ENCODE measurements at places on chromosomes 2 and 18.
A peak's percentile ranks its signal among the peaks of the same experiment; 100 is the strongest.

GRCh38 chr2:45390441-45390840 is 220.6 kb downstream of the SRBD1 start:
- DNase-seq, result no peak

GRCh38 chr2:104388296-104388695 is 465.6 kb upstream of the POU3F3 start:
- no peak for DNase-seq

DNA sequence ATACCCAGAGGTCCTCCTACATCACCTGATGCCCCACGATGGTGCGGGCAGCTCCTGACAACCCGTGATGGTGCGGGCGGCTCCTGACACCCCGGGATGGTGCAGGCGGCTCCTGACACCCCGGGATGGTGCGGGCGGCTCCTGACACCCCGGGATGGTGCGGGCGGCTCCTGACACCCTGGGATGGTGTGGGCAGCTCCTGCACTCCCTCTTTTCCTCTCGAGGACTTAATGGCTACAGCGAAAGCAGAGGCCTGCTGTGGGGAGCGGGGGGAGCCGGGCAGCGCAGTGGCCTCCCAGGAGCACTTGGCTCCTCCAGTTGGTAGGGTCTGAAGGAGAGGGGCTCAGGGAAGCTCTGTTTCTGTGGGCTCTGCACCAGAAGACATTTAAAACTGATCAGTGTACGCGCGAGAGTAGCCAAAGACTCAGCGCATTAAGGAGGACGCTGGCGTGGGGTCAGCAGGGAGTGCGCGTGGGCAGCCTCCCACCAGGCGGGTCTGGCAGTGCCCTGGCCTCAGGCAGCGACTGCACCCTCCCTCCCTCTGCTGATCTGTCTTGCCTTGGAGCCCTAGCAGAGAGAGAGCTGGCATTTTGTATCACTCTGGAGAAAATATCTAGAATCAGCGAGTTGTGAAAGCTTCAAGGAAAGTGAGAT is 464.5 kb upstream of the MYT1L start:
- no peak for DNase-seq

DNA sequence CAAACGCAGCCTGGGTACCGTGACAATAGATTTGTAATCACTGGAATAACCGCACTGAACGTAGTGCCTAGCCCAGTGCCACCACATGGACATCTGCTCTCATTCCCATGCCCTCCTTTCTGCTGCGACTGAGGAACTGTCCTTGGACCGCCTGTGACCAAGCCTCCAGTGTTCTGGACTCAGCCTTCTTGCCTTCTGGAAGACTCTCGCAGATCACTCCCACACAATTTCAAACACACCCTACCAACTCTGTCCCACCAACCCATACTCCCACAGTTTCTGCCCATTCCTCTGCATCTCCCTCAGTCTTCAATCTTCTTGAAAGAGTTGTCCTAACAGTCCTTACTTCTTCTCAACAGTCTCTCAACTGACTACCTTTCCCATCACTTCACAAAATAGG is 2.1 kb downstream of the RNF149 start:
- DNase-seq, result no peak

DNA sequence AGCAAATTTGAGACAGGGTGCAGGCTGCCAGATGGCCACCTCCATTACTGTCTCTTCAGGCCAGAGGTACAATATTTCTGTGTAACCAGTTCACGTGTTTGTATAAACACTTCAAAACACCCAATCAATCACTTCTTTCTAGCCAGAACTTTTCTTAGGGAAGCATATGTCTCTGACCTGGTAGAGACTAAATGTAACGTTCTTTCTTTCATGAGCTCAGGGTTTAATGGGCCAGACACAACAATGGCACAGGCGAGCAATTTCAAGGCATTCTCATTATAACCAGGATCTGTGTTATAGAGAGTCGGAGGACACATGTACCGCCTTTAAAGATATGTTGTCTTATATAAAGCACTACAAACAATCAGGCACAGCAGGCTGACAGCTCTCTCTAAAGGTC is 1846.4 kb upstream of the PIK3C3 start:
- DNase-seq, result no peak

- DNase-seq, result no peak
These were observed 79.1 kb downstream of the UGGT1 start for GRCh38 chr2:128169933-128170709.

DNA sequence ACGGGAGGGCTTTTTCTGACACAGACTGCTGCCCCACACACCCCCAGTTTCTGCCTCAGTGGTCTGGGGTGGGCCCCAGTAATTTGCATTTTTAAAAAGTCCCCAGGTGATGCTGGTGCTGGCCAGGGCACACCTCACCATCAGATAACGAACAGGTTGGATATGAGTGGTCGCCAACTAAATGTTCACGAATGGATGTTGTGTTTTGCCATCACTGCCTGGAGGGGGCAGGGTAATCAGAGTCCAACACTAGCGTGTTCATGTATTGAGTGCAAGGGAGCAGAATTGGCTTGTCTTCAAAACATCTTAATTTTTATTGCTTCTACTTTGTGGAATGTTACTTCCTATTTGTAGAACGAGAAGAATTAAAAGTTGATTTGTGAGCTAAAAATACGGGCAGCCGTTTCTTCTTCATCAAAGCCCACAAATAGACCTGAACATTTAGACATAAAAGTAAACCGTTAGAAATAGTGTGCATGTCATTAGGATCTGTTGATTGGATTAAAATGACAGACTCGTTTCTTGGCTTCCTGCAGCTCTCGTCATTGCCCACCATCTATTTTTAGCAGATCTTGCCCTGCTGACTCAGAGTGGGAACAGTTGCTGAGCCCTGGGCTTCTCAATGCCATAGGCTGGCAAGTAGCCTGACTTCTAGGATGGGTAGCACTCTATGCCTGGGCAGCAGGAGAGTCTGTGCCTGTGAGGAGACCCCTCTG is 45.2 kb downstream of the NCK2 start:
- peak; percentile 37 for DNase-seq

DNA sequence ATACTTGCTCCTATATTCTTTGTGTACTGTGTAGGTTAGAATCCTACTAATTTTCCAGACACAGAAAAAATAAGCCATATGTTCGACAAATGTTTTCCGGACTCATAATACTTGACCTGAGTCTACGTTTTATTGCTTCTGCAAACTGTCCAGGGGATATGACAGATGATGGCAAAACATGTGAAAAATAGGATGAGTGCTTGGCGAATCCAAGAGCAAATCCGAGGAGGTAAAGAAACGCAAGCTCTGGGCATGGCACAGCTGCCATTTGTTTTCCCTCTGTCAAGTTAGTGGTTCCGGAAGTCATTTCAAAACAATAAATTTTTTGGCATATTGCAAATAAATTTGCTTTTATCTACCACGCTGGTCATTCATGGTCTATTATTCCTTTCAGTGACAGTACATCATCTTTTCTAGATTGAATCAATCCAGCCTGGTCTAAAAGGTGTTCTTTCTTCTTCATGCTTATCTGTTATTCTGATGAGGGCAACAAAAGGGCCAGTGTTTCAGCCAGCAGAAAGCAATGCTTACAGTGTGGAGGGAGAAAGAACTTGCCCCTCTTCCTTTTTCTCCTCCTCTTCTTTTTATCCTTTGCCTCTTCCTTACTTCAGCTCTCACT is 476.1 kb upstream of the SOX11 start:
- no peak for DNase-seq

DNA sequence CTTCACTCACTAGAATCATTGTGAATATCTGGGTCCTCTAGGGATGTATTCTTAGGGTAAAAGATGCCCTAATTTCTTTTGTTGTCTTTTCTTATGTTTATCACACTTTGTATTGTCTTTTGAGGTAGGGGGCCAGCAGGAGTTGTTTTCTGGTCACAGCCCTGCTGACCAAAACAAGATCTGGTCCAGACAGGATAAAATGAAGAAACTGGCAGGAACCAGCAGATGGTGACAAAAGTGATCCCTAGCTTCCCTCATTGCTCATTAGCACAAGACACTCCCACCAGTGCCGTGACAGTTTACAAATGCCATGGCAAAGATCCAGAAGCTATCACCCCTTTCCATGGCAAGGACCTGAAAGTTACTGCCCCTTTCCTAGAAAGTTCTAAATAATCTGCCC is 81.7 kb upstream of the CCDC85A start:
- DNase-seq, result no peak

DNA sequence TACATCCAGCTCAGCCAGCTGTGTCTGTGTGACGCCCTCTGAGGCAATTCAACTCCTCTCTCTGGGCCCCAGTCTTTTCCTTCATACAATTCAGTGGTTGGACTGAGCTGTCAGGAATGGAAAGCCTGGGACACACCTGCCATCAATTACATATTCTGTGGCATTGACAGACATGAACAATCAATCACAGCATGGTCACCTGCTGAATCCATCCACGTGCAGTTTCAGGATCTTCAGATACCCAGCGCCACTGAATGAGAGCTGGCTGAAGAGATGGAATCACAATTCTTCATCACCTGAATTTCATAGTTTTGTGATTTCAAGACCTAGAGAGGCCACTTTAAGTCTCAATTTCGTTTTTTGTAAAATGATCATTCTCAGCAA is 5.1 kb downstream of the ADRA2B start:
- DNase-seq, result no peak

DNA sequence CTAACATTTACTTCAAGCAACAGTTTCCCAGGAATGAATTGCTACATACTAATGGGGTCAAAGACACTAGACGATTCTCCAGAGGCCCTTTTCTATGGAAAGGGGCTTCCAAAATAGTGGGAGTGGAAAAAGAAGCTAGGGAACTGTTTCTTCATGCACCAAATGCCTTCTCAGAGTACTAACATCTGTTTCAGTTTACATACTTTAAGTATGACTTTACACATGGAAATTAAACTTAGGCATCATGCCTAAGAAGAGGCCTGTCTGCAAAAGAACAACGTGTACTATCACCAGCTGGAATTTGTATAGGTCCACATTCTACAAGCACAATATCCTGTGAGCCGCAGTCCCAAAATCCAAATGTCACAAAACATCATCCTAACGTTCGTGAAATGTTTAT is 29.4 kb upstream of the WDR75 start:
- no peak for DNase-seq

DNA sequence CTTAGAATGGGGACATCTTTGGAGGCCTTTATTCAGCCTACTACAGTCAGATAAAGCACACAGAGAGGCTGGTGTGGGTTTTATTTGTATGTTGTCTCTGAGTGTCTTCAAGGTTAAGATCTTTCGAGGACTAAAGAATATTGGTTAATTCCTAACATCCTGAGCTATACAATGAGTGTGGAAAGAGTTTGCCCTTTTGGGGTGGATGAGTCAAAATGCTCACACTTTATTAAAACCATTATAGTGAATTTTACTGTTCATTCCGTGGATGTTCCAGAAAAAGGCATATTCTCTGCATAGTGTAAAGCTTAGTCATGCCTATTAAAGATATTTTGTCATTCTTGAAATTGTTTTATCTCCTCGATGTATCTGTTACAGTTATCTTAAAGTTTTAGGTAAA is 29.1 kb upstream of the SLC38A11 start:
- no peak for DNase-seq

DNA sequence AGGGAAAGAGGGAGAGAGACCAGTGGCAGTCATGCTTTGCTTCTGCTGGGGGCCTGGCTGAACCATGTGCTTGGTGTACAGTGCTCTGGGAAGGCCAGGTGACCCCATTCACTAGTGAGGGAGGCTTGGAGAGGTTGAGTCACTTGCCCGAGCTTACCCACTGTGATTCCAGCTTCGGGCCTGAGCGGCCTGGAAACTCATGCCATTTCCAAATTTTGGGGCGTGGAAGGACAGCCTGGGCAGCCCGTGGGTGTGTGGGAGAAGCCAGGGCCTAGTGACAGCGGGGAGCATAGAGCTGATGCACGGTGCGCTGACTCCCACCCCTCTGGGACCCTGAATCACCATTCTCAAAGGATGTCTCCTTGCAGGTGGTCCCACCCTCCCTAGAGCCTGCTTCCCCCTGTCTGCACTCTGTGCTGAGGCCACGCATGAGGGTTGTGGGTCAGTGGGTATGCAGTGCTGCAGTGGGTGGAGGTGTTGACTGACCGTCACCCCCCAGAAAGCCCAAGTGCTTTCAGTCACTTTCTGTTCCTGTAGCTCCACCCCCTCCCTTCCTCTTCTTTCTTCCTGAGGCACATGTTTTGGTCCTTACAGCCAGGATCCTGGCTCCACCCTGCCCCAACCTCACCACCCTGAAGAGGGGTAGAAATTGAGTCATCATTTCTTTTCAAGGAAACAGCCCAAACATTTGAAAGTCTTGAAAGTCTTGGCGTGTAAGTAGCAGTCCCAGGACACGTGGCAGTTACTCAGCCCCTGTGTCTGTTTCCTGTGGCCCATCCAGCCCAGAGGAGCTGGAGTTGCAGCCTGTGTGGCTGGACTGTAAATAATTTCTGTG is 69.3 kb upstream of the MCFD2 start:
- peak; percentile 47 for DNase-seq

- DNase-seq, result no peak
These were observed 43.7 kb upstream of the FZD5 start for GRCh38 chr2:207813221-207813916.

DNA sequence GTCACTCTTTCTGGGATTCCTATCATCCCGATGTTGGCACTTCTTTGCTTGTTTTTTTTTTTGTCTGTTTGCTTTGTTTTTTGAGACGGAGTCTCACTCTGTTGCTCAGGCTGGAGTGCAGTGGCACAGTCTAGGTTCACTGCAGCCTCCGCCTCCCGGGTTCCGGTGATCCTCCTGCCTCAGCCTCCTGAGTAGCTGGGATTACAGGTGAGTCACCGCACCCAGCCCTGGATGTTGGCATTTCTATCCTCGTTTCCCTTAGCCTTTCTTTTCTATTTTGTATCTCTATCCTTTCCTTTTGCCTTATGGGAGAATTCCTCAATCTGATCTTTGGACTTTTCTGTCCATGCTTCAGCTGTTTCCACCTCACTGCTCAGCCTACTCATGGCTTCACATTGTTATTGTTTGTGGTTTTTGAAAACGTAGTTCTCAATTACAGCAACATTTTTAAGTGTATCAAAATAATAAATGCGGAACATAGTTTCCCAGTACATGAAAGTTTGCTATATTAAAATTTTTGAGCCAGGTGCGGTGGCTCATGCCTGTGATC is 62.1 kb upstream of the ZNF516 start:
- no peak for DNase-seq

- DNase-seq, result no peak
These were observed 52.7 kb upstream of the ITGA4 start for GRCh38 chr2:181404472-181404871.

DNA sequence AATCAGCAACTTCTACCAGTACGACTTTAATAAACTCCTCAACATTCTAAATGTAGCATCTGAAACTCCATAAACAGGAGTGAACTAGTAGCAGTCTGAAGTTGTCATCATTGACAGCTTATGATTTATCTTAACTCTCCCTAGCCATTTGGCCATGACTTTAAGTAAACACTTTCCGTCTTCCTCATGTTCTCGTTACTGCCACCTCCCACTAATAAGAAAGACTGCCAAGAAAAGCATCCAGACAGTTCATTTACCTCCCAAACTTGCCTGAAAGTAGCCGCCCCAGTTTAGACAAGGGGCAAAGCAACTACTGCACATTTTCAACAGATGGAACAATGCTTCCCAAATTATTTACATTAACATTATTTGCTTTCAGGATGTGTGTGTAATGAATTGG is 287.5 kb downstream of the OSR1 start:
- no peak for DNase-seq

All from stimulated activated CD4-positive, alpha-beta T cell treated with anti-CD3 and anti-CD28 coated beads, Interleukin-12 subunit alpha, Interleukin-12 subunit beta, amount 100 ng/mL, for 4 hours (primary cell).